Glutamatergic neuron (in vitro differentiated cells): ENCODE measurements at places on chromosomes 3 and 15.

GRCh38 chr3:81485444-81485865 lies 276.0 kb downstream of the GBE1 start:
- H3K36me3 ChIP-seq: no peaks in the 10 kb centered on the region
- no peak for DNase-seq
- H3K27me3 ChIP-seq: peaks cover 2% of the 10 kb centered on the region
- no peak overlapping the region for H3K27ac ChIP-seq

GRCh38 chr15:33013827-33014445 lies 180.6 kb downstream of the FMN1 start:
- DNase-seq: no peak
- H3K27me3 ChIP-seq: no peaks in the 10 kb centered on the region
- no peak overlapping the region for H3K27ac ChIP-seq
- H3K36me3 ChIP-seq: peaks cover 4% of the 10 kb centered on the region
- H3K4me1 ChIP-seq: no peaks in the 10 kb centered on the region
- H3K4me3 ChIP-seq: no peak overlapping the region

DNA sequence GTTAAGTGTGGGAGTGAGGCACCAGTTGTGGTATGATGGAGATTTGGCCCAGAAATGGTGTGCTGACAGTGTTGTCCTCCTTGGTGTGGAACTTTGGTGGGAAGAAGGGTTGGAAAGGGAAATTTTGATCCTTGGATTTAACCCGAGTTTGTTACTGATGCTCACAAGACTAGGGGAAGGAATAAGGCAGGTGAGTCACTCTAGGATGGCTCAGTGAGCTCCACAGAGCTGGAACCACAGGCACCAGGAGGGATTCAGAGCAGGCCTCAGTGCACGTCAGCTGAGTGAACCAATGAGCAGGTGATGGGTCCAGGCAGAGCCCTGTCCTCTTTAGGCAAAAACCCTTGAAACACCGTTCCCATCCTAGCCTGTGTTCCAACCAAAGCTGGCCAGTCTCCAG lies 11.4 kb downstream of the CHRD start:
- no peak overlapping the region for H3K27ac ChIP-seq
- no peaks in the 10 kb centered on the region for H3K36me3 ChIP-seq
- peaks cover 9% of the 10 kb centered on the region for H3K27me3 ChIP-seq
- H3K4me1 ChIP-seq: peaks cover 5% of the 10 kb centered on the region
- no peak for DNase-seq

GRCh38 chr3:94548581-94549316 lies 485.9 kb downstream of the NSUN3 start:
- no peak overlapping the region for H3K27ac ChIP-seq
- no peak for DNase-seq
- H3K27me3 ChIP-seq: no peaks in the 10 kb centered on the region
- no peak overlapping the region for H3K4me3 ChIP-seq

GRCh38 chr3:174498638-174499037 lies 360.5 kb upstream of the NAALADL2 start:
- H3K4me1 ChIP-seq: peaks cover 4% of the 10 kb centered on the region
- no peak overlapping the region for H3K27ac ChIP-seq
- no peak for DNase-seq
